ENCODE measurements at places on chromosomes 11 and 22. TPM values are rescaled to one million over a fixed set of nuclear protein-coding genes. Genes with fewer than 3 reads are reported as not detected.
A peak's percentile ranks its signal among the peaks of the same experiment; 100 is the strongest.

DNA sequence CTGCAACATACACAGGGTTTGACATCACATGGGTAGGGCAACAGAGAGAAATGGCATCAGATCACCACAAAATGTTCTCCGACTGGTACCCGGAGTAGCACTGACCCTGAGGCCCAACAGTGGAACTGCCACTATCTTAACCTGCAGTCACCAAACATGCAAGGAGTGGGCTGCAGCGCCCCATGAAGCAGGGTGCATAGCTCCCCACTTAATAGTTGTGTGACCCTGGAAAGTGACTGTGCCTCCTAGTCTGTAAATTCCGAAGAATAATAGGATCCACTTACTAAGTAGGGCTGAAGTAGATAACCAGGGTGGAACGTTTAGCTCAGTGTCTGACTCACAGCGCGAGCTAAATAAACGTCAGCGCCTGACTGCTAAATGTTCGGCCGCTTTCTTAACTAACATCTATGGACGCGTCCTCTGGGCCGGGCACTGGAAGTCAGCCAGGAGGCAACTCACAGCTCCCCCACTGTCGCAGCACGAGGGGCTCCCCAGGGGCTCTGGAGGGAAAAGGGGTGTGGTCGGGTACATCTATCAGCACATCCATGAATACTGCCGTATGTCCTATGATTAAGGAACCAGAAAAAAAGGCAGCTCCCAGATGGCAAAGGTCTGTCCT is 777 bp downstream of the LTO1 start:
- peak overlapping the region; percentile 83 for H3K27ac ChIP-seq
- H3K4me1 ChIP-seq = peaks cover 21% of the 10 kb centered on the region
- H3K27me3 ChIP-seq = peaks cover 8% of the 10 kb centered on the region

The STK33 gene
- total RNA-seq = 0.11 TPM

- H3K36me3 ChIP-seq = no peaks in the 10 kb centered on the region
- H3K27ac ChIP-seq = no peak overlapping the region
- H3K4me3 ChIP-seq = no peak overlapping the region
- DNase-seq = no peak
- H3K4me1 ChIP-seq = no peaks in the 10 kb centered on the region
These were observed 58.5 kb downstream of the GUCY1A2 start for GRCh38 chr11:106959800-106960199.

DNA sequence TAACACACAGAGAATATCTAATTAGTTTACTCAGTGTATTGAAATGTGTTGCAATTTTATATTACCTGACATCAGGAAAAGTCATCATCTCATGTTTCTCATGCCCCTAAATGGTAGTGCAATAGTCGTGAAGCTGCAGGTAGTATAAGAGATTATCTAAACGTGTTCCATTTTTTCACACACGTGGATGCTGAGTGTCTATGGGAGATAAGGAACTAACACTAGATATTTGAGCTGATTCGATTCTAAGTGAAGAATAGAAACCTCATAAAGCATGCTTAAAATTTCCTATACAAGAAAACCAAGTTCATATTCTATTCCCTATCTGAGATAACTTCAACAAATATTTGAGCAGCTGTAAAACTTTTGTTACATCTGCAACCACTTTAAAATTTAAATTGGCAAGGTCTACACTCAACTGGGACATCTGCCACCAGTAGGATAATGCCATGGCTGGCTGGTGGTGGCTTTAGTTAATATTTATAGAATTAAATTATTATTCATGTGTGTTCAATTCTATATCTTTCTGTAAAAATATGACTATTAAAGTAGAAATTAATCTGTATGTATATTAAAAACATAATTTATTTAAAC is 388.8 kb downstream of the LUZP2 start:
- no peak overlapping the region for H3K27ac ChIP-seq
- H3K4me3 ChIP-seq = no peak overlapping the region
- H3K36me3 ChIP-seq = no peaks in the 10 kb centered on the region
- no peaks in the 10 kb centered on the region for H3K27me3 ChIP-seq
- H3K4me1 ChIP-seq = no peaks in the 10 kb centered on the region
- DNase-seq = no peak

GRCh38 chr11:60769273-60769672 is 12.6 kb downstream of the MS4A15 start:
- no peaks in the 10 kb centered on the region for H3K36me3 ChIP-seq
- peaks cover 2% of the 10 kb centered on the region for H3K27me3 ChIP-seq
- DNase-seq = no peak
- H3K27ac ChIP-seq = no peak overlapping the region

The CD44 gene
- 232 TPM for total RNA-seq

DNA sequence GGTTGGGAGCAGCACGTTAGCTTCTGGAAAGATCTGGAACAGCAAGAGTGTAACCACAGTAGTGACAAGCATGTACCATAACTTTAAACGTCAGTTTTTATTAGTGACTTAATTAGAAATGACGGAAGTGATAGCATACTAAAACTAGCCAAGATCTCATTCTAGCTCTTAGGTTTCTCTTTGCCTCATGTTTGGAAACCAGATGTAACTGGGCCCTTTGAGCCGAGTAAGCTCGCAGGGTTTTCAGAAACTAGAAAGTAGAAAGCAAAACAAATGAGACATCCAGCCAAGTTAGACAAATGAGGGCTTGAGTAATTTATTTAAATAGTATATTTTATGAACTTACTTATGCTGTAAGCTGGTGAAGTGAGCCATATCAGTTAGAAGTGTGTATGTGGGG is 40.2 kb upstream of the SLC5A12 start:
- H3K27me3 ChIP-seq = no peaks in the 10 kb centered on the region
- no peaks in the 10 kb centered on the region for H3K4me1 ChIP-seq
- H3K27ac ChIP-seq = no peak overlapping the region
- H3K36me3 ChIP-seq = no peaks in the 10 kb centered on the region

DNA sequence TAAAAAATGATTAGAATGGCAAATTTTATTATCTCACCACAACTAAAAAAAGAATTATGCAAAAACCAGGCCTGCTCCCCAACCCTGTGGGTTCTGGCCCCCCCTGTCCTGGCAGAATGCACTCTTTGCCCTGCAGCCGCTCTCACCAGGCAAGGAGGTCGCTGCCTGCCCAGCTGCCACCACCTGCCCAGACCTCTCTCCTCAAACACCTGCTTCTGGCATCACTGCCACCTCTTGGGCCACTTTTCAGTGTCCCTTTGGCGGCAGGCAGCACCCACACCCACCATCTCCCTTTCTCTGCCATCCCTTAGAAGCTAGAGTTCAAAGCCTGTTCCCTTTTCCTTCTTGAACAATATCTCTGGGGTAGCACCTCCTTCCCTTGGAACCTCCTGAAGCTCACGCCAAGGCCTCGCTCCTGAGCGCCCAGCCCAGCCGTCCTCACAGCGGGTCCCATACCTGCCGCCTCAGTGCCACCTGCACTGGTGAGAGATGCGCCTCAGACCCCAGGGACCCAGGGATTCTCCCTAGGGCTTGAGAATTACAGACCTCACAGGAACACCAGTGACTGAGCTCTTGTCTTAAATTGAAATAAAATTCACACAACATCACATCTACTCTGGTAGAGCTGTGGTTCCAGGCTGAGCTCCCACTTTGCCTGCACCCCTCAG is 44.6 kb downstream of the SGSM3 start:
- H3K4me3 ChIP-seq = no peak overlapping the region
- H3K4me1 ChIP-seq = peaks cover 20% of the 10 kb centered on the region
- H3K27ac ChIP-seq = peak overlapping the region; percentile 83
- no peaks in the 10 kb centered on the region for H3K27me3 ChIP-seq

GRCh38 chr22:27474711-27475547 is 326.6 kb downstream of the MN1 start:
- H3K36me3 ChIP-seq = no peaks in the 10 kb centered on the region
- no peaks in the 10 kb centered on the region for H3K27me3 ChIP-seq
- no peak overlapping the region for H3K27ac ChIP-seq
- DNase-seq = no peak

The MARK2 gene
- 36.5 TPM for total RNA-seq

GRCh38 chr11:104442321-104442720 is 278.4 kb upstream of the PDGFD start:
- no peaks in the 10 kb centered on the region for H3K4me1 ChIP-seq
- H3K4me3 ChIP-seq = no peak overlapping the region
- no peaks in the 10 kb centered on the region for H3K27me3 ChIP-seq
- no peak overlapping the region for H3K27ac ChIP-seq
- no peaks in the 10 kb centered on the region for H3K36me3 ChIP-seq

The WNT11 gene
- 0.91 TPM for total RNA-seq

The FGF19 gene
- total RNA-seq = not detected

The TRIM29 gene
- total RNA-seq = not detected

GRCh38 chr11:12139144-12139881 is 28.9 kb downstream of the MICAL2 start:
- DNase-seq = no peak
- H3K27me3 ChIP-seq = no peaks in the 10 kb centered on the region
- no peak overlapping the region for H3K4me3 ChIP-seq
- H3K27ac ChIP-seq = peak overlapping the region; percentile 6
- H3K36me3 ChIP-seq = peaks cover 67% of the 10 kb centered on the region

DNA sequence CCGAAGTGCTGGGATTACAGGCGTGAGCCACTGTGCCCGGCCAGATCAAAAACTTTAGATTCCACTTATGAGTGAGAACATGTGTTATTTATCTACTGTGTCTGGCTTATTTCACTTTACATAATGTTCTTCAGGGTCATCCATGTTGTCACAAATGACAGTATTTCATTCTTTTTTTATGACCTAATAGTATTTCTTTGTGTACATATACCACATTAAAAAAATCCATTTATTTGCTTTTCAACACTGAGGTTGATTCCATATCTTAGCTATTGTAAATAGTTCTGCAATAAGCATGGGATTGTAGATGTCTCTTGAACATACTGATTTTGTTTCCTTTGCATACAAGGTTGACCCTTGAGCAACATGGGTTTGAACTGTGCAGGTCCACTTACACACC is 13.2 kb upstream of the SCGB1D1 start:
- H3K36me3 ChIP-seq = no peaks in the 10 kb centered on the region
- H3K27me3 ChIP-seq = peaks cover 15% of the 10 kb centered on the region
- no peak overlapping the region for H3K4me3 ChIP-seq
- H3K4me1 ChIP-seq = no peaks in the 10 kb centered on the region
- DNase-seq = no peak
- no peak overlapping the region for H3K27ac ChIP-seq

- peaks cover 15% of the 10 kb centered on the region for H3K27me3 ChIP-seq
- no peak for DNase-seq
- H3K4me3 ChIP-seq = no peak overlapping the region
These were observed 4.2 kb downstream of the CCND1 start for GRCh38 chr11:69644962-69645675.

The KRTAP5-7 gene
- 0.21 TPM for total RNA-seq

DNA sequence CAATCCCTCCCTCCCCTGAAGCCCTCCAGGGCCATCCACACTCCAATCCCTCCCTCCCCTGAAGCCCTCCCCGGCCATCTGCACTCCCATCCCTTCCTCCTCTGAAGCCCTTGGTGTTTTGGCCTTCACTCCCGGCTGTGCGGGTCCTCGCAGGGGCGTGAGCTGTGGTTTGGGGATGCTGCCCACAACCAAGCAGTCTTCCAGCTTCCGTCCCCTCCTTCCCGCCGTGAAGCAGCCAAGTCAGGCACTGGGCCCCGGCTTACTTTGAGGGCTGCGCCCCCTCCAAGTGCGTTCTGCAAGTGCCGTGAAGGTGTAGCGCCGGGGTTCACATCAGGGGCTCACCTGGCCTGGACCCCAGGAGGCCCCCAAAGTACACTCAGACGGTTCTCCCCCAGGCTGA is 335.9 kb downstream of the BRD1 start:
- H3K4me3 ChIP-seq = no peak overlapping the region
- no peak for DNase-seq
- H3K4me1 ChIP-seq = no peaks in the 10 kb centered on the region
- no peak overlapping the region for H3K27ac ChIP-seq

- H3K27ac ChIP-seq = no peak overlapping the region
- H3K4me3 ChIP-seq = no peak overlapping the region
- H3K4me1 ChIP-seq = peaks cover 1% of the 10 kb centered on the region
- no peaks in the 10 kb centered on the region for H3K36me3 ChIP-seq
These were observed 12.3 kb downstream of the BLID start for GRCh38 chr11:122103726-122104125.

DNA sequence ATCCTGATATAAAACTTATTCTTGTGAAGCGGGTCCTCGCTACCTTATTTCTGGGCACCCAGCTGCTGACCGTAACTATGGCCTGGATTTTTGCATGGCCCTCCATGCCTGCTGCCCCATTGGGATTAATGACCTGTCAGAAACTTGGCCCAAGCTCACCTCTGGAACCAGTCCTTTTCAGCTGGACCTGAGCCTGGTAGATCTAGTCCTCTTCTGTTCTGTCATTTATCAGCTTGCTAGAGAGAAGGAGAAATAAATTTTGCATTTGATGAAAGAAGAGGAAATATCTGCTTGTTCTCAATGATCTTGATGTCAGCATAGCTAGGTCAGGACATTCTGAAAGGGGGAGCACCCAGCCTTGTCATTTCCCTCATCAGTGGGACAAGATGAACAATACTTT is 387.8 kb upstream of the LARGE1 start:
- H3K27ac ChIP-seq = no peak overlapping the region
- H3K4me3 ChIP-seq = no peak overlapping the region
- H3K27me3 ChIP-seq = no peaks in the 10 kb centered on the region
- no peaks in the 10 kb centered on the region for H3K4me1 ChIP-seq
- DNase-seq = no peak

DNA sequence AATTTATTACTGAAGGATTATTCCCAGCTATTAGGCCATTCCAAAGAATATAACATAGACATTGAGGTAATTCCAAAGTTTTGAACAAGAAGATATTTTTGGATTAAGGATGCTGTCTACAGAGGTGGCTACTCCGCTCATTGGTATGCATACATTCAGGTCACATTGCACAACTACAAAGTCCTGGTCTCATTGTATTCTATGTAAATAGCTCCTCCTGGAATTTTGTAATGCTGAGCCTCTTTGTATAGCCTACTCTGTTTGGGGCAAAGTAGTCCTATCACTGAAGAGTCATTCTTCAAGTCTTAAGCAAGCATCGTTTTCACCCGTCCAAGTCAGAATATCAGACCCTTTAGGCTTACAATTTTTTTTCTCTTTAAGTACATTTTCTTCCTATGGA is 142.4 kb downstream of the KIF18A start:
- H3K27me3 ChIP-seq = no peaks in the 10 kb centered on the region
- no peaks in the 10 kb centered on the region for H3K36me3 ChIP-seq
- no peak overlapping the region for H3K27ac ChIP-seq
- H3K4me3 ChIP-seq = no peak overlapping the region

- no peak overlapping the region for H3K4me3 ChIP-seq
- no peak for DNase-seq
- H3K27me3 ChIP-seq = no peaks in the 10 kb centered on the region
- H3K36me3 ChIP-seq = peaks cover 94% of the 10 kb centered on the region
- H3K4me1 ChIP-seq = peaks cover 9% of the 10 kb centered on the region
These were observed 28.6 kb downstream of the TAF1D start for GRCh38 chr11:93712678-93713077.
